Activated CD4-positive, alpha-beta memory T cell treated with anti-CD3 and anti-CD28 coated beads for 36 hours (primary cell): ENCODE measurements at places on chromosomes 13 and 19. TPM values are rescaled to one million over a fixed set of nuclear protein-coding genes. Genes with fewer than 3 reads are reported as not detected.

CILP2 gene
- total RNA-seq = 0.44 TPM

ZNF613 gene
- total RNA-seq = 3.2 TPM

PDE4A gene
- total RNA-seq = 15.7 TPM

GPR183 gene
- total RNA-seq = 47.1 TPM

F7 gene
- 0.56 TPM for total RNA-seq

FGF9 gene
- not detected for total RNA-seq

TLE6 gene
- 2.6 TPM for total RNA-seq

CPT1C gene
- total RNA-seq = 1.4 TPM

GPR18 gene
- total RNA-seq = 2.4 TPM

SLC27A1 gene
- 4.8 TPM for total RNA-seq
